ENCODE measurements at places on chromosomes 6 and 20. TPM values are rescaled to one million over a fixed set of nuclear protein-coding genes. Genes with fewer than 3 reads are reported as not detected.

GRCh38 chr6:124671324-124671723 is 290.9 kb upstream of the RNF217 start:
- no peak for DNase-seq

DNA sequence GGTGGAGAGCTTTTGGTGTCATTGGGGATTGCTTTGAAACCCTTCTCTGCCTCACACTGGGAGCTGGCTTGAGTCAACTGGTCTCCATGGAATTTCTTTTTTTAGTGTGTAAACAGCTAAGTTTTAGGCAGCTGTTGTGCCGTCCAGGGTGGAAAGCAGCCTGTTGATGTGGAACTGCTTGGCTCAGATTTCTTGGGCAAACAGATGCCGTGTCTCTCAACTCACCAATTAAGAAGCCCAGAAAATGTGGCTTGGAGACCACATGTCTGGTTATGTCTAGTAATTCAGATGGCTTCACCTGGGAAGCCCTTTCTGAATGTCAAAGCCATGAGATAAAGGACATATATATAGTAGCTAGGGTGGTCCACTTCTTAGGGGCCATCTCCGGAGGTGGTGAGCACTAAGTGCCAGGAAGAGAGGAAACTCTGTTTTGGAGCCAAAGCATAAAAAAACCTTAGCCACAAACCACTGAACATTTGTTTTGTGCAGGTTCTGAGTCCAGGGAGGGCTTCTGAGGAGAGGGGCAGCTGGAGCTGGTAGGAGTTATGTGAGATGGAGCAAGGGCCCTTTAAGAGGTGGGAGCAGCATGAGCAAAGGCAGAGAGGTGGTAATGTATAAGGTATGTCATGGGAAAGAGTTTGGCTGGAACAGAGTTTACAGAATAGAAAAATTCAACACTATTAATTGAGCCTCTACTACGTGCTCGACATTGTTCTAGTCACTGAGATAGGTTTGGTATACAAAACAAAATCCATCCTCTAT is 31.2 kb downstream of the SRSF3 start:
- no peak for DNase-seq

GRCh38 chr6:139068846-139069245 is 40.3 kb downstream of the ABRACL start:
- no peak for DNase-seq

- DNase-seq: no peak
These were observed 123.3 kb downstream of the NFATC2 start for GRCh38 chr20:51419231-51419630.

The HLA-DOA gene
- total RNA-seq: 2.5 TPM

GRCh38 chr6:112027942-112028674 is 25.8 kb upstream of the CCN6 start:
- DNase-seq: no peak

GRCh38 chr20:53428588-53428987 is 165.1 kb downstream of the ZNF217 start:
- no peak for DNase-seq

- DNase-seq: no peak
These were observed 41.8 kb downstream of the DSTN start for GRCh38 chr20:17611540-17612286.

The DDX43 gene
- not detected for total RNA-seq

- no peak for DNase-seq
These were observed 57.3 kb upstream of the SMIM29 start for GRCh38 chr6:34305982-34306708.

GRCh38 chr6:36612101-36612625 is 18.0 kb downstream of the SRSF3 start:
- no peak for DNase-seq

- no peak for DNase-seq
These were observed 318.5 kb downstream of the CDC5L start for GRCh38 chr6:44706011-44706410.

DNA sequence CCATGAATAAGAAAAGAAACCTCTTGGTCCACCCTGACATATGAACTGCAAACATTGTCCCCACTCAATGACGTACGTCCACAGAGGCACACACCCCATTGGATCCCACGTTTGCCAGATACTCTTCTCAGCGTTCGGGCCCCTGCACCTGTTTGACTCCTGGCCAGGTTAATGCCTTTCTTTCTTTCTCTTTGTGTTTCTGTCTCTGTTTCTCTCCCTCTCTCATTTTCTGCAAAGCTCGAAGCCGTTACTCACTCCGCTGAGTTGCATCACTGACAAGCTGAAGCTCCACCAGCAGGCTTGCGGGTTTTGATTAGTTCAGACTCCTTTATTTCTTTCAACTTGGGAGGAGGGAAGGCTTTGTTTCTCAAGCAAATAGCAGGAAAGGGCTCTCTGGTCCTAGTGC is 135.5 kb upstream of the SUPT3H start:
- DNase-seq: no peak

GRCh38 chr20:47164140-47164539 is 192.4 kb downstream of the ZMYND8 start:
- no peak for DNase-seq

GRCh38 chr6:28211840-28212509 is 13.1 kb upstream of the ZSCAN9 start:
- DNase-seq: no peak

The TAF4 gene
- total RNA-seq: 22.2 TPM

GRCh38 chr6:109105681-109106080 is 10.4 kb downstream of the CEP57L1 start:
- no peak for DNase-seq

The TRIM31 gene
- 1.8 TPM for total RNA-seq

DNA sequence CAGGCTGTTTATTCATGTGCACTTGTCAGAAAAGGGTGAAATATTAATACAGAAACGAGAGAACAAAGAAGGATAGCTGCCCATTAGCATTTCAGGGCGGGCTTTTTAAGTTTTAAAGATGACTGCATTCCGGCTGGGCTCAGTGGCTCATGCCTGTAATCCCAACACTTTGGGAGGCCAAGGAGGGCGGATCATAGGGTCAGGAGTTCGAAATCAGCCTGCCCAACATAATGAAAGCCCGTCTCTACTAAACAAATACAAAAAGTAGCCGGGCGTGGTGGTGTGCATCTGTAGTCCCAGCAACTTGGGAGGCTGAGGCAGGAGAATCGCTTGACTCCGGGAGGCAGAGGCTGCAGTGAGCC is 130.5 kb downstream of the HFE start:
- no peak for DNase-seq

The GHRH gene
- total RNA-seq: 3.9 TPM

The MROH8 gene
- total RNA-seq: 4.8 TPM

DNA sequence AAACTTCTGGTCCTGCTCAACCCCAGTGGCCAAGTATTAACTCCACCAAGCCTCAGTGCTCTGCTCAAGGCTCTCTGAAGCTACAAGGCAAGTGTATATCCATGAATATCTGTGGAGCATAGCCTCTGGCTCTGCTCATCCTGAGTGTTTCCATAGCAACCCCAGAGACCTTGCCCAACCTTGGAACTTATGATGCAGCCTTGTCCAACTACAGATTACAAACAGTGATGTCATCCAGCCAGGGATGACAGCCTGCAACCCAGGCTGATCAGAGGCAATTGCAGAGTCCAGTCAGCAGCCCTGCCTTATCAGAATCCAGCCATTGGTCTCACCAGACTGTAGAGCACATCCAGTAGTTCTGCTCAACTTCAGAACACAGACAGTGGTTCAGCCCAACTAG is 65.5 kb upstream of the SPACA1 start:
- DNase-seq: no peak

- DNase-seq: no peak
These were observed 184.4 kb upstream of the ZNF217 start for GRCh38 chr20:53778041-53778516.

The HLA-DQA2 gene
- not detected for total RNA-seq

- no peak for DNase-seq
These were observed 161.3 kb downstream of the THBS2 start for GRCh38 chr6:169092375-169092774.

DNA sequence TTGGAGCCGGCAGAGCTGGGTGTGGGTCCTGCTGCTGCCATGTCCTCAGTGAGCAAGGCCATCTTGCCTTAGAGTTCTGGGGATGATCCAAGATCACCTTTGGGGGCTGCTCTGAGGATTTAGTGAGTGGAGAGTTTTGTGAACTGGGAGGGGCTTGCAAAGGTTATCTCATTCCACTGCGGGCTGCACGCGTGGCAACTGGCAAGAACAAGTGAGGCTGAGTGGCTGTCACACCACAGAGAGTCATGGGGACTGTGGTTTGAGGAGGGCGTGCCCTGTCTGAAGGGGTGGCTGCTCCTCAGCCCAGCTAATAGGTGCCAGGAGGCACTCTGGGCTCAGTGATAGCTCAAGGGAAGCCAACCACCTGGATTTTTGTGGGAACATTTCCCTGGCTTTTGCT is 37.6 kb downstream of the TTLL9 start:
- no peak for DNase-seq

The THBS2 gene
- total RNA-seq: 4.2 TPM

DNA sequence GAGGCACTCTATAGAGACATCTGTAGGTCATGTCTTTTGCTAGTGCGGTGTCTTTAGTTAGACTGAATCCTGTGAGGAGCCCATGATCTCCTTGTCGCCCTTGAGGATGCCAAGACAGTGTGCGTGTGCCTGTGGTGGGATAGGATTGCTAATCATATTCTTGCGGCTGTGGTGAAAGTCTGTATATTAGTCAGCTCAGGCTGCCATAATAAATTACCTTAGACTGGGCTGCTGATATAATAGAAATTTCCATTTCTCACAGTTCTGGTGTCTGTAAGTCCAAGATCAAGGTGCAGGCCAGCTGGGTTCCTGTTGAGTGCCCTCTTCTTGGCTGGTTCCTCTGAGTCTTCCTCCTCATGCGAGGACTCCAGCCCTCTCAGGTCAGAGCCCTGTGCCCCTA is 141.2 kb downstream of the JARID2 start:
- no peak for DNase-seq

The SCUBE3 gene
- total RNA-seq: 14.7 TPM

DNA sequence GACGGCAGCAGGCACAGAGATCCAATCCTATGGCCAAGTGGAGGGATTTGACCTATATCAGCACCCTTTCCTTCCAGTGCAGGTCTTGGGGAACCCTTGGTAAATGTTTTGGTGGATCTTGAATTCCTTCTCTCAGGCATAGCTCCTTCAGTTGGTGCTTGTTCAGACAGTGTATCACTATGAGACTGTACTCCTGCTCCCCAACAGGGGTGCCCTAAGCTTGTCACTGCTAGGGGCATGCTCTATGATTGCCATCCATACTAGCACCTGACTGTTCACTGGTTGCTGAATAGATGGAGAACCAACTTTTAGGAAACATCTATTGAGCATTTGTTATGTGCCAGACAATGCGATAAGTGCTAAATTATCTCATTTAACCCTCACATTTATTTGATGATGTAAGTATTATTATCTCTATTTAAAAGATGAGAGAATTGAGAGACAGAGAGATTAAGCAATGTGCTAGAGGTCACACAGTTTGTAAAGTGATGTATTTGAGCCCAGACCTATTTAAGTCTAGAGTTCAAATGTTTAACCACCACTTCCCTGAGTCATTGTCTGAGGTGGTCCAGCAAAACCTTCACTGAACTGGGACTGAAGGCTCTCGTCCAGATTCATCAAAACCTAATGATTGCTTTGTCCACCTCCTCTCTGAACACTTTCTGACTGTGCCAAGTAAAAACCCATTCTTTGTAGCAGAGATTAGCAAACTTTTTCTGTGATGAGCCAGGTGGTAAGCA is 34.3 kb downstream of the ADGRF1 start:
- DNase-seq: no peak

DNA sequence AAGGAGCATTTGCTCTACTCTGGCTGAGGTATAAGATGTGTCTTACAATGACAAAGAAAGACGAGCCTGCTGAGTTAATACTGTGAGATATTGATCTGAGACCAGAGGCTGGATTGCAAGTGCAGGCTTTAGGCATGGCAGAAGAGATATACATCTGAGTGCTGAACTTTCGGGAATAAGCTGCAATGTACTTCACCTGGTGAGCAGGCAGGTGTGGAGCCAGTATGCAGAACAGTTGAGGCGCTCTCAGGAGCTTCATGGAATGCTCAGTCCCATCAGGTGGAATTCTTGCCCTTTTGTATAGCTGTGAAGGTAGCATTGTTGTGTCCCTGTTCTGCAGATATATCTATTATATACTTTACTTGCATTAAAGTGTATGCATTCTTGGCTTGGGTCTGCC is 179.3 kb upstream of the RIMS1 start:
- DNase-seq: no peak

DNA sequence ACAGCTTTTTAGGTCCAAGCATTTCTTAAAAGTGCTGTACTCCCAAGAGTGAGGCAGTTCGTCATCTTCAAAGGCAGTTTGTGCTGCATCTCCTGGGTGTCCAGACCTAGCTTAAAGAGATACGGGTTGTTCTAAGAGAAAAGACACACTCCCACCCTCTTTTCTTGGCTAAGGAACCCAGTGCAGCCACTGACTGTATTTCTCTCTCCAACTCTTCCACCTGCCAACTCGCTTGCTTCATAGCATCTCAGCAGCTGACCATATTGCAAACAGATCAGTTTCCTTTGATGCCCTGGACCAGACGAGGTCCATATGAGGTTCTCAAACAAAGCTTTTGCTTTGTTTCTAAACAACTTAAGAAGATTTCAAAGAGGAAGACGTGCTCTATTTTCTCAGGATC is 101.1 kb downstream of the ISM1 start:
- DNase-seq: no peak

DNA sequence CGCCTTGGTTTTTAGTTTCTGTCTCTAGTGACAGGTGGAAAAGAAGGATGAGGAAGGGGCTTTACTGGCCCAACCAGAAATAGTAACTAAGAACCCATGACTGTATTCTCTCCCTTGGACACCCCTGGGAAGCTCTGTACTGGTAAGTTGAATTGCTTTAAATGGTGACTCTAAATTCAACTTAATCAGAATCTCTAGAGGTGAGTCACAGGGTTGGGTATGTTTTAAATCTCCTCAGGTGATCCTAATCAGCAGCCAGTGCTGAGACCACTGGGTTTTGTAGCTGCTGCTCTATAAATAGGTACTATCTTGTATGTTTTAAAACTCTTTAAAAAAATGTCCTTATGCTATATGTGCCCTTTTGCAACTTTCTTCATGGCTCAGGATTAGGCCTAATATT is 314.0 kb upstream of the ECI2 start:
- no peak for DNase-seq

DNA sequence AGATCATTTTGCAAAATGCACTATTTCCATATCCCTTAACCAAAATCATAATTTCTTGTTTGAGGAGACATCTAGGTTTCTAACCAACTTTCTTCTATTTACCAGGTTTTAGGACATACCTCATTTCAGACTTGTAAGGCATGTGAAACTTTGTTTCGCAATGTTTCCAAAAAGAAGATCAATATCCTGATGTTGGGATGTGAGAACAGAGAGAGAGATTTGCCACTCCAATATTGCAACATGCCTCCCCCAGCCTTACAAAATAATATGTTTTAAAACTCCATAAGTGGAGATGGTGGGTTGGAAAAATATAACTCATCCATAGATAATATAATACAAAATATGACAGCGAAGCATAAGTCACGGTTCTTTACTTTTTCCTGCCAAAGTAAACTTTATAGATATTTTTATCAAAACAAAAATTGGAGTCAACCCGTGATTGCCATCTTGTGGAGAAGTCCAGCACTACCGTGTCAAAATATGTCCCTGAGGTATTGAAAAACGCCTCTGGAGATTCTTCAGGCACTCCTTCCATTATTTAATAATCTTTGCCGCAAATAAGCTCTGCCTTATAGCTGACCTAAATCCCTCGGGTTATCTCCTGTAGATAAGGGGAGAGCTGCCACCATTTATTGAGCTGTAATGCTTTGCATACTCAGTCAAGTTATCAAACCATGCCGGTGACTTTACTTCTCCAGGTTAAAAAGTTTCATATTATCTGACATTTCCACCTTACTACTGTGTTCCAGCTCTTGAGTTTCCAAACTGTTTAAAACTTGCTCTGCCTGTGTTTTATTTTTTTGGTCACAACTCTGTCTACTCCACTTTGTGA is 534.2 kb downstream of the HACE1 start:
- DNase-seq: no peak

Measured in type B pancreatic cell (in vitro differentiated cells).